ENCODE measurements at places on chromosomes 7 and 10.

DNA sequence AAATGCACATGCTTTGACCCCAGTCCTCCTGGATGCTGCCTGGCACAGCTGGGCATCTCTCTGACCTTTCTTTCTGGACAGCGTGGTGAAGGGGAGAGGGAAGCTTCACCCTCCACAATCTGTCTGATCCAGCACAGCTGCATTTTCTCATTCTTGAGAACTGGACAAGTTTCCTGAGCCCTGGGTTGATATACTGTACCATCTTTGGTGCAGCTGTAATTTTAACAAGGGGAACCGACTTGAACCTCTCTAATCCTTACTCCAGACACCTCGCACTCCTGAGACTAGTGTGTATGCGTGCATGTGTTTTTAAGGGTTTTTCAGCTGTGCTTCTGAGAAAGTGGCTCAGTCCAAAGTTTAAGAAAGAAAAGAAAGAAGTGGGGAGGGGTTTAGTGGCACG lies 655.7 kb downstream of the INHBA start:
- no peak for DNase-seq

GRCh38 chr10:63624701-63625100 lies 103.5 kb downstream of the REEP3 start:
- no peak for DNase-seq

DNA sequence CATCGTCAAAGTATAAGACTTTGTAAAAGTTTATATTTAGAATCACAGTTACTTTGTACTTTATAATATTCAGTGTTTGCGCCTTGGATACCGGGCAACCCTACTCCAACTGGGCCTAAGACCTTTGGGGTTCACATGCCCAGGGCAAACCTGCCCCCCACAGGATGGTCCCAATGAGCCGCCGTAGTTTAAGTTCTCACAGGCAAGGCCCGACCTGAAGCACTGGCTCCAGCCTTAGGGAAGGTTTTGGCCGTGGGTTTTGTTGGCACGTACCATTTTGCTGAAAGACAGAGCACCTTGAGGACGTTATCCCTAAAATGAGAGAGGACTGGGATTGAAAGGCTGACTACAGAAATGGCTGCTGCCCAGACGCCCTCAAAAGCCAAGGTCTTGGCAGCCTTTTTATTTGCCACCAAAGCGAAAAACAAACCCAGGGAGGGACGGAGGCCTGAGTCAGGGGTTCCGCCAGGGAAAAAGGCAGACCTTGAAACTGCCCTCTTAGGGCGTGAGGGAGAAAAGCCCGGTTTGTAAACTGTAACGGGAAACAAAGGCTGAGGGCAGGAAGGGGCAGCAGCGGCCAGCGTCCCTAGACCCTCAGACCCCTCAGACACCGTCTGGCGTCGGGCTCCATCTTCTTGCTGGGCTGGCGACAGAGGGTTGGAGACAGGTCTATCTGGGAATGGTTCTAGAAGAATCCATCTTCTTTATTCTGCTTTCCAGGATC lies at the start of gene CCDC172:
CCDC172 (plus strand) TSS at position 222 of the 724 bp plus-strand sequence. CDS start 564 bp downstream, outside the sequence.
- DNase-seq, result no peak

GRCh38 chr7:20783700-20784387 lies 2.8 kb downstream of the SP8 start:
- DNase-seq, result no peak

GRCh38 chr10:29795850-29796249 lies 161.1 kb upstream of the SVIL start:
- no peak for DNase-seq

- DNase-seq, result no peak
Observed at GRCh38 chr10:5165738-5166137, 19.2 kb downstream of the AKR1C8 start.

GRCh38 chr7:94351703-94352102 lies 43.0 kb upstream of the COL1A2 start:
- peak; percentile 15 for DNase-seq

GRCh38 chr7:121537031-121537430 lies 140.9 kb upstream of the FAM3C start:
- no peak for DNase-seq

All from NAMALWA (cell line).